ENCODE measurements at places on chromosomes 6 and 20. TPM values are rescaled to one million over a fixed set of nuclear protein-coding genes. Genes with fewer than 3 reads are reported as not detected.

DNMT3B gene
- total RNA-seq, result 6.6 TPM

BPI gene
- not detected for total RNA-seq

SLC17A9 gene
- 43.5 TPM for total RNA-seq

BCKDHB gene
- total RNA-seq, result 20.6 TPM

GRCh38 chr6:150887978-150888563 lies 22.6 kb downstream of the MTHFD1L start:
- no peak for DNase-seq
- H3K27ac ChIP-seq, result no peak overlapping the region
- peaks cover 14% of the 10 kb centered on the region for H3K36me3 ChIP-seq

DNA sequence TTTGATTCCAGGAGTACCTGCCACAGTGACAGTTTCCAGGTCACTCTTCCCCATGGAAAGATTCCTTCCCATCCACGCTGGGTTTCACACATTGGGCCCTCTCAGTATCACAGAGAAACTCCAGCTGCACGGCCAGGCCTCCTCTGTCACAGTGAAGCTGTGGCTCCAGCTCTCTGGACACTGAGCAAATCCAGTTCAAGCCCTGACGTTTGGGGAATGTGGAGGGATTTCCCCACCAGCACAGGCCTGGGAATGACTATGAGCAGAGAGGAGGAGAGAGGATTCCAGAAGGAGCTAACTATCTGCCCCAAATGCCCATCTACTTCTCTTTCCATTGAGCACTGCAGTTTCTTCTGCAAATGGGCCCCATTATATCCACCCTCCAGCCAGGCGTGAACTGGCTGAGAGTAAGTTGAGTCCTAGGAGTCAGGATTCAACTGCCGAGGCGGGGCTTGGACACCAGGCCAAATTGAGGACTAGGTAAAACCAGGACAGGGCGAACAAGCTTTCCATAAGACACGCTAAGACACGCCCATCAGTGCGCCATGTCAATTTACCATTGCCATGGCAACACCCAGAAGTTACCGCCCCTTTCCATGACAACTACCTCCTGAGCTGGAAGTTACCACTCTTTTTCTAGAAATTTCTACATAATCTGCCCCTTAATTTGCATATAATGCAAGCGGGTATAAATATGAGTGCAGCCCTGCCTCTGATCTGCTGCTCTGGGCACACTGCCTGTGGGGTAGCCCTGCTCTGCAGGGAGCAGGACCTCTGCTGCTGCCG lies 9.2 kb upstream of the BNIP5 start:
- DNase-seq, result no peak
- no peak overlapping the region for H3K27ac ChIP-seq
- H3K4me3 ChIP-seq, result no peak overlapping the region
- H3K4me1 ChIP-seq, result peaks cover under 1% of the 10 kb centered on the region

- no peaks in the 10 kb centered on the region for H3K36me3 ChIP-seq
- no peak overlapping the region for H3K4me3 ChIP-seq
- no peak for DNase-seq
- H3K4me1 ChIP-seq, result no peaks in the 10 kb centered on the region
- H3K27ac ChIP-seq, result no peak overlapping the region
These were observed 79.4 kb upstream of the FRMD1 start for GRCh38 chr6:168158213-168158979.

DNA sequence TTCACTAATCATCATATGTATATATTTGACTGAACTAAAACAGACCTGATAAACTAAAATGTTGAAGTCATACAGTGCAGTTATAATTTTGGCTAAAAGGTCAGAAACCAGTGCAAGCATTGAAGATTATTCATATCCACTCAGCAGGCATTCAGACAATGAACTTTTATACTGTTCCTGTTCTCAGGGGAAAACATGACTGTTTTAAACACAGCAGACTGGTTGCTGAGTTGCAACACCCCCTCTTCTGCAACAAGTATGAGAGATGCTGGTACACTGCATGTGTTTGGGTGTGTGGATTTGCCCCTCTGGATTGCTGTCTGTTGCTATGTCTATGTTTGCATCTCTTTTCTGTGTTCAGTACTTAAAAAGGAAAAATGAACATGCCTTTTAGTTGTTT lies 206.8 kb downstream of the EYA4 start:
- H3K27me3 ChIP-seq, result no peaks in the 10 kb centered on the region
- no peak overlapping the region for H3K27ac ChIP-seq
- H3K4me1 ChIP-seq, result no peaks in the 10 kb centered on the region
- H3K4me3 ChIP-seq, result no peak overlapping the region

- H3K4me3 ChIP-seq, result no peak overlapping the region
- no peak overlapping the region for H3K27ac ChIP-seq
- peaks cover 18% of the 10 kb centered on the region for H3K27me3 ChIP-seq
- no peak for DNase-seq
These were observed 199.2 kb upstream of the PRDM1 start for GRCh38 chr6:105886814-105887544.

DNA sequence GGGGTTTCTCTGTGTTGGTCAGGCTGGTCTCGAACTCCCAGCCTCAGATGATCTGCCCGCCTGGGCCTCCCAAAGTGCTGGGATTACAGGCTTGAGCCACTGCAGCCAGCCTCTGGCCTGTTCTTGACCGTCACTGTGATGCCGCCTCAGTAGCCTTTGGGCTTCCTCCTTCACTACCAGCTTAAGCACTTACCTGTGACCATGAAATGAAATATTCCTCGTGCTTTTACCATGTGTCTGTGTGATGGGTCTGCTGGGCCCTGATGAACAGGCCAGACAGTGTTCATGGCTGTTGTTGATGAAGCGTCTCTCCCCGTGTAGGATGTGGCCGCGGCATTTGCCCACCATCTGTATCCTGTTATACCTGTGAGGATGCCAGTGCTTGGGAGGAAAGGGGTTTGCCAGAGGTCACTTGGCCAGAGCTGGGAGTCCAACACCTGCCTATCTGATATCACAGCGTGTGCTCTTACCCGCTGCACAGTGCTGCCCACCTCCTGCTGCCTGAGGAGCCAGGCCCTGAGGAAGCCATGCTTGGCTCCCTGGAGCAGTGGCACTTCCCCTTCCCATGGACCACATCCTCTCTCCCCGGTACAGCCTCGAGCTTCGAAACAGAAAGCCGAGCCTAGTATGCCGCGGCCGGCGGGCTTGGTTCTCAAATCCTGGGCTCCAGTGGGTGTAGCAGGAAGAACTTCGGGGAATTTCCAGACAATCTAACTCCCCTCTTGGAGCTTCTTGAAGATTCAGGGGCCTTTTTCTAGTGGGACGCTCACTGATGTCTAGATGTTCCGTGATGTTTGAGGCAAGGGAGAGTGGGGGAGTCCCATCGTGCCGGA lies 167.9 kb downstream of the ZDHHC14 start:
- H3K27ac ChIP-seq, result peak overlapping the region; percentile 79
- peaks cover 15% of the 10 kb centered on the region for H3K27me3 ChIP-seq
- peak; percentile 53 for DNase-seq
- peaks cover 28% of the 10 kb centered on the region for H3K36me3 ChIP-seq
- H3K4me1 ChIP-seq, result peaks cover 31% of the 10 kb centered on the region
- H3K4me3 ChIP-seq, result peak overlapping the region; percentile 45

GRCh38 chr6:7759320-7759719 lies 33.4 kb downstream of the BMP6 start:
- no peaks in the 10 kb centered on the region for H3K4me1 ChIP-seq
- H3K27ac ChIP-seq, result no peak overlapping the region
- H3K4me3 ChIP-seq, result no peak overlapping the region
- H3K27me3 ChIP-seq, result peaks cover 16% of the 10 kb centered on the region
- DNase-seq, result no peak

DNA sequence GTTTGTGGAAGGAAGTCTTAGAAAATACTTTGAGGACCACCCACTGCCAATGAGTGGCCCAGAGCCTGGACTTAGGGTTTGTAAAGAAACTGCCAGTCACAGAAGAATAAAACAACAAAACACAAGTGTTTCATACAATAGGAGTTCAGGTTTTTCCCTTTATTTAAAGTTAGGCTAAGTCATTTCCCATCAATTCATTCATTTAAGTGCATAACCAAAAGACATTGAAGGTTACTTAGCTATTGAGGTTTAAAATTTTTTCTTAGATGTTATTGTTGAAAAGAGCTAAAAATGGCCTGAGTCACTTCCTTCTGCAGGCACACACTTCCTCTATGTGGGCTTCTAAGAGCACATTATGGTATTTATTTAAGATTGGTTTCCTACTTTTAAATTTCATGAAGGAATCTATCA lies 54.2 kb downstream of the ARMC2 start:
- peaks cover 43% of the 10 kb centered on the region for H3K4me1 ChIP-seq
- DNase-seq, result no peak
- H3K27me3 ChIP-seq, result no peaks in the 10 kb centered on the region
- H3K4me3 ChIP-seq, result peak overlapping the region; percentile 55
- peak overlapping the region; percentile 84 for H3K27ac ChIP-seq

DNA sequence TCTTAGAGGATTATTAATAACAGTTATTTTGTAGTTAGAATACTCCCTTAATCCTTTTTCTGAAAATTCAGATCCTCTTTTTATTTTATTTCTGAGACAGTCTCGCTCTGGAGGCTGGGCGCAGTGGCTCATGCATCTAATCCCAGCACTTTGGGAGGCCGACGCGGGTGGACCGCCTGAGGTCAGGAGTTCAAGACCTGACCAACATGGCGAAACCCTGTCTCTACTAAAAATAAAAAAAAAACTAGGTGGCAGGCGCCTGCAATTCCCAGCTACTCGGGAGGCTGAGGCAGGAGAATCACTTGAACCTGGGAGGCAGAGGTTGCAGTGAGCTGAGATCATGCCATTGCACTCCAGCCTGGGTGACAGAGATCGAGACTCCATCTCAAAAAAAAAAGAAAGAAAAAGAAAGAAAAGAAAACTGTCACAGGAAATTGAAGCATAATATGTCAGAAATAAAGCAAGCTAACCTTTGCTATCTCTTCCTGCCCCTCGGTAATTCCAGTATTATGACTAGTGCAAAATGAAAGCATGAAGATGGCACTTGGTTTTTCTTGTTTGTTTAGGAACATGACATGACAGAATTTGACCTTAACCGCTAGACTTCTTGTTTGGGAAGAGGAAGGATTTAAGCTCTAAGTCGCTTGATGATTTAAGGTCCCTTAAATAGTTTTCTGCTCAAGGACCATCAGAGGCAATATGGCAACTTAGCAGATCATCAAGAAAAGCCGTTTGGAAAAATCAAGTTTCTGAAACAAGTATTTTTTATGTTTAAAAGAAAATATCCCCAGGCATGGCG lies 1.8 kb upstream of the RBM39 start:
- peaks cover 19% of the 10 kb centered on the region for H3K36me3 ChIP-seq
- peak overlapping the region; percentile 98 for H3K27ac ChIP-seq
- peaks cover 27% of the 10 kb centered on the region for H3K4me1 ChIP-seq
- peak overlapping the region; percentile 94 for H3K4me3 ChIP-seq
- no peaks in the 10 kb centered on the region for H3K27me3 ChIP-seq

DNA sequence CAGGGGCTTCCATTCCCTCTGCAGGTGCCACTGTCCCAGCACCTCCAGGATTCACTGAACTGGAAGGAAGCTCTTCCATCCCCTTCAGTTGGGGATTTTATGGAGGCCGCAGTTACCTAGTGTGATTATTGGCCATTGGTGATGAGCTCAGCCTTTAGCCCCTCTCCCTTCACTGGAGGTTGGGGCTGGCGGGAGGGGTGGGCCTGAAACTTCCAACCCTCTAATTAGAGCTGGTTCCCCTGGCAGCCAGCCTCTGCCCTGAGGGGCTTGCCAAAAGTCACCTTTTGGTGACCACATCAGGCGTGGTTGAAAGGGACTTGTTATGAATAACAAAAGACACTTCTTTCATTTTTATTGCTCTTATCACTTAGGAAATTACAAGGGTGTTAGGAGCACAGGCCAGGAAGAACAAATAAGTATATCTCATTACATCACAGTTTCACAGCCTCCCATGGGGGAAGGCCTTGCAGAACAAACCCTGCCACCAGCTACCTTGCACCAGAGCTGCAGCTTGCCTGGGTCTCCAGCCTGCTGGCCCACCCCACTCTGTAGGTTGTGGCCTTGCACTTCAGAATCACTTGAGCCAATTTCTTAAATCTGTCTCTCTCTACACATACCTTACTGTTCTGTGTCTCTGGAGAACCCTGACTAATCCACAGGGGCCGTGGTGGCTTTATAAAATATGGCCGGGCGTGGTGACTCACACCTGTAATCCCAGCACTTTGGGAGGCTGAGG lies 5.0 kb downstream of the PYGB start:
- DNase-seq, result no peak
- H3K36me3 ChIP-seq, result peaks cover 2% of the 10 kb centered on the region
- H3K27me3 ChIP-seq, result no peaks in the 10 kb centered on the region
- H3K4me1 ChIP-seq, result peaks cover 32% of the 10 kb centered on the region

- no peak for DNase-seq
- H3K27me3 ChIP-seq, result no peaks in the 10 kb centered on the region
- no peak overlapping the region for H3K4me3 ChIP-seq
These were observed 348.9 kb downstream of the NRN1 start for GRCh38 chr6:5657684-5658430.

- H3K27ac ChIP-seq, result no peak overlapping the region
- no peaks in the 10 kb centered on the region for H3K36me3 ChIP-seq
- no peak overlapping the region for H3K4me3 ChIP-seq
These were observed 29.0 kb upstream of the EEF1E1 start for GRCh38 chr6:8131265-8131897.

DNA sequence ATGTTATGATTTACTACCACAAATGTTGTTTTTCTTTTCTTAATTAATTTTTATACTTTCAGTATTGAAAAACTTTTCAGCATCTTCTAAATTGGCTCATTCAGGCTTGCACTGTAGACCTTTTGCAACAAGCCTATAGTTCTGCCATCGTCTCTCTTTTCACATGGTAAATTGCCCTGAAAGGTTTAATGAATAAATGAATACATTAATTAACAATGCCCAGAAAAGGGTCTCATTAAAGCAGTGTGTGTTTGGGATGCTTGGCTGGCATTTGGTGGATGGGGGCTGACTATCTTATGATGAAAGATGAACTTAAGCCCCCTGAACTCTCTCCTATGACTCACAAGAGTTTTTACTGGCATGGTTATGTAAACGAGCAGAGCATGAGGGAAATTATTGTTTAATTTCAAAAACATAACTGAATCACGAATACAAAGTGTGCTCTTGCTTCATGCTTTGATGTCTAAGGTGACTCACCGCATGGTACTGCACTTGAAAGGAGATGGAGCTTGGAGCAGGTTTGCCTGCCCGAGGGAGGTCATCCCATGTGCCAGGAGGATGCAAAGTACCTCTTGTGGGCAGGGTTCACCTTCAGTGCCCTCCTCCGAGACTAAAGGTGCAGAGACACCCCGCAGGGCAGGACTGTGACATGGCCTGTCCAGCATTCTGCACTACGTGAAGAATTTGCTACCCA lies 13.8 kb upstream of the PCK1 start:
- no peak overlapping the region for H3K27ac ChIP-seq
- no peak overlapping the region for H3K4me3 ChIP-seq
- no peak for DNase-seq
- H3K4me1 ChIP-seq, result no peaks in the 10 kb centered on the region
- peaks cover 6% of the 10 kb centered on the region for H3K27me3 ChIP-seq
- no peaks in the 10 kb centered on the region for H3K36me3 ChIP-seq

GRCh38 chr6:151445482-151445881 lies 6.4 kb downstream of the RMND1 start:
- no peak overlapping the region for H3K4me3 ChIP-seq
- H3K27ac ChIP-seq, result no peak overlapping the region
- H3K4me1 ChIP-seq, result peaks cover 20% of the 10 kb centered on the region

Measured in activated naive CD8-positive, alpha-beta T cell treated with anti-CD3 and anti-CD28 coated beads, Interleukin-2, amount 10 ng/mL, durations not matched to agents 7 days and 5 days (primary cell).